ENCODE measurements at places on chromosomes 13 and 19.

DNA sequence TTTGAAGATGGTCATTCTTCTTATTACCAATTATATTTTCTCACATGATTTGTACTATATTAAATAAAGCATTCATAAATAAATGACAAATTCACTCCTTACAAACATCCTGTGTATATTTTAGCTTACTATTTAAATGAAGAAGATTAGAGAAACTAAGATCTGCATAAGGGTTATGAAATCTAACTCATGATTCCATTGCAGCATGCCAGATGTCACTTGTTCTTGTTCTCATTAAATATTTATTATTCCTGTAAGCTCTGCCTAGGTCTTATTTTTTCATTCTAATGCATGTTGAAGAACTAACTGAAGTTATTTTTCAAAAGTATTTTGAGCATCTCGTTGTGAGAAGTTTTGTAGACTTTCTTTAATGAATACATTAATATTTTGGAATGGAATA lies 18.3 kb downstream of the NUP58 start:
- DNase-seq = no peak

DNA sequence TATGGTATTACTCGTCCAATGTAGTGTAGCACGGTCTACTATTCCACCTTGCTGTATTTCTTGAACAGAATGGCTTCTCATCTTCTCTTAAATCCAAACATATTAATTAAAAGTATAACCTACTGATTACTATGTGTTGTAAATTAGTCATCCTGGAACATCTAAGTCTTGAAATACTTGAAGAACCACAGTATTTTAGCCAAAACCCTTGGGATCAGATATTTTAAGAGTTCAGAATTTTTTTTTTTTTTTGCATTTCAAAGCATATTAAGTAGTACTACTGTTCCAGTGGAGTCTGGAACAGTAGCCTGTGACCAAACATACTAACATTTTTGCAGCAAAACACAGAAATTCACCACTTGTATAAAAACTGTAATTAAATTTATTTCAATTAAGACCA lies 30.1 kb downstream of the ZC3H13 start:
- peak; percentile 17 for DNase-seq

GRCh38 chr19:19527371-19527656 lies 1.4 kb upstream of the YJEFN3 start:
- DNase-seq = no peak

- no peak for DNase-seq
These were observed 110.8 kb downstream of the RXFP2 start for GRCh38 chr13:31850041-31850555.

DNA sequence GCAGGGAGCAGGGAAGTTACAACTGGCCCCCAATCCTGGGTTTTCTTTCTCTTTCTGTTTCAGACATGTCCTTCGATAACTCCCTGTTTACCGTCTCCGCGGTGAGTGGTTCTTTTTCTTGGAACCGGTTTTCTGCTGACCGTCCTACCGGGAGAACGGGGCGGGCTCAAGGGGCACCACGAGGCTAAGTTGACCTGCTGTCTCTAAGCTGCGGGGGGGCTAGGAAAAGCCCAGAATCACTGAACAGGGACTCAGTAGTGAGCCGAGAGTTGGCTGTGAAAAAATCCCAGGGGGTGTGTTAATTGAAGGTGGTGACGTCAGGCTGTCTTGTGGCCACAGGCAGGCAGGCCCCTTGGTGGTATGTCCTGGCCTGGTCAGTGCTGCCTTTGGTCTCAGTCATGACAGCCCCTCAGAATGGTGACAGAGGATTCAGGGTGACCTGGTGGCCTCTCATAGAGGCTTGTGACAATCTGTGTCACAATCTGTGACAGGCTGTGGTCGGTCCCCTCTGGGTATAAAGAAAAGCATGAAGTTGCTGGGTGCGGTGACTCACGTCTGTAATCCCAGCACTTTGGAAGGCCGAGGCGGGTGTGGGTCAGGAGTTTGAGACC lies 8.1 kb upstream of the CARM1 start:
- DNase-seq = peak; percentile 48

DNA sequence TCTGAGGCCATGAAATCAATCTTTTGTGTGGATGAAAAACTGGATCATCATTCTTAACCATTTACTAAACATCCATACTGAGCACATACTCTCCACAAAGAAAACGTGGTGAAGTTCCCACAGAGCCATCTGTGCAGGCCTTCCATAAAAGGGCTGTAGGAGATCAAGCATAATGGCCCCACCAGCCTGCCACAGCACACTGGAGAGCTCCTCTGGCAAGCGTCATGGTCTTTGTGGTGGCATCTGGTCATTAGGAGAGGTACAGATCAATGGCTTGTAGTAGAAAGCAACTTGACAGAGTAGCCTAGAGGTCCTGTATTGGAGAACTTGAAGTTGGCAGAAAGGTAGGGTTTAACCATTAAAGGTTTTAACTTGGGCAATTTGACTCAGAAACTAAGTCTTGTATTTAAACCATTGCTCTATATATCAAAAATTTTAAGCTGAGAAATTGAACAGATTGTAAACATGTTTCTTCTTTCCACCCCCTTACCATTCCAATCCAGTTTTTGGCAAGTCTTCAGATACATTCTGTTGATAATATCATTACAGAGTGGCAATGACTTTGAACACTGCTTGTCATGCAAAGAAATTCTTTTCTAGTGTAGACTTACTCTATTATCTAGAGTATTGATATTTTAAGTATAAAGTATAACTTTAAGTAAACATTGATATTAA lies 128.3 kb downstream of the LMO7 start:
- no peak for DNase-seq

GRCh38 chr13:97914540-97914939 lies 38.9 kb upstream of the IPO5 start:
- DNase-seq = peak; percentile 29

DNA sequence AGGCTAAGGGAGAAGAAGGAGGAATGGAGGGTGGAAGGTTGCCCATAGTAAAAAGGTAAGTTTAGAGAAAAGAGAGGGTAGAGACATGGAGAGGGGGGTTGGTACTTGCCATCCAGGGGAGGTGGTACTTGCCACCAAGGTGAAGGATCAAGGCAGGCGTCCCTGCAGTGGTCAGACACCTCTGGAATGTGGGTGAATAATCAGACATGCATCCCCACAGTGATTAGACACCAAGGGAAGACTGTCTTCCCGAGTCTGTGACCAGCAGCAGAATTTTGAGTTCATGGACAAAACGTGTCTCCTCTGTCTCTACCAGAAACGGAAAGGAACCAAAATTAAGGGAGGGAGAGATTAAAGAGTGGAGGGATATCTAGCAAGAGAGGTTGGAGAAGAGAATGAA lies 27.1 kb upstream of the IGFL1 start:
- DNase-seq = no peak

DNA sequence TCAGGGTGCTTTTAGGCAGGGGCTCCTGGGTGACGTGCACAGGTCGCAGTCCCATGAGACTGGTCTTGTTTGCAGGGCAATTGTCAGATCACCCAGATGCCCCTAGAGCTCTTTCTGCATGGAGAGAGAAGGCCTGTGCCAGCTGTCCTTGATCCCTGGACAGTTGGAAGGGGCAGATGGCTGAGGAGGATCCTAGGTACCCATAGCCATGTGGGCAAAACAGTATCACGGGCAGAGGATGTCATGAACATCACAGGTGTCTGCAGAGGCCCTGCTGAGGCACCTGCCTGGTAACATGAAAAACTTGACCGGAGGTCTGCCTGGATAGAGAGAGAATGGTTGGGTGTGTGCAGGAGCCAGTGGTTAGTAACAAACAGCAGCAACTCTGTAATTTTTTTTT lies 99.3 kb downstream of the ZNF536 start:
- DNase-seq = no peak

DNA sequence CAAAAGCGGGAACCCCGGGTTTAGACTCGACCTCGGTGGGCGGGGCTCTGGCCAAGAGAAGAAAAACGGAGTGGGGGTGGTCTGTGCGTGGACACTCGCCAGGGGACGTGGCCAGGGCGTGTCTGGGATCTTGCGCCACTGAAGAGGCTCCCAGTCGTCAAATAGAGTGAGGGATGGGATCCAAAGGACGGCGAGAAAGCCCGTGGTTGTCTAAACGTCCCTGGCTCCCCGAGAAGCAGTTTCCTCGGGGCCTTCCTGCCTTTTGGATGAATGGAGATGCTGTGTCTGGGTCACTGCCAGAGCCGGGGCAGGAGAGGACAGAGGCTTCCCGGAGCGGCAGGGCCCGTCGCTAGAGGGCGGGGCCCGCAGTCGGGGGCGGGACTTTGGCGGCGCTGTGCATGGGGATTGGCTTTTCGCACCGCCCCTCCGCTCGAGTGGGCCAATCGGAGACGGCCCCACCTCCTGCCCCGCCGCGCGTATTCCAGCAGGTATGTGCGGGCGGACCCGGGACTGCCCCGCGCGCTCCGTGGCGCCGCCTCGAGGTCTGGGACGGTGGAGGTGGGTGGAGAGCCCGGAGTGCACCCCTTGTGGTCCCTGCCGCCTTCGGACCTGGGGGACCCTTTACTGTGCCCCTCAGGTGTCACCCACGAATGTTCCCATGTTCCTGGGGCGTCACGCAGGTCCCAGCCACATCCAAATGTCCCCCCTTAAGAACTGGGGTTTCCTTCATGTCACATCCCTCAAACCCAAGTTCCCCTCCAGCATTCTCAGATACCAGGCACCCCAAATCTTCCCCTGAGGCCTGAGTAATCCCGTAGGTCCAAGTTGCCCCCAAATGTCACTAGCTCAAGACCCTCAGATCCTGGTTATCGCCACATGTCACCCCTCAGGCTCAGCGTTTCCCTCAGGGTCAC lies 38.3 kb downstream of the ZSWIM4 start:
- peak; percentile 92 for DNase-seq

DNA sequence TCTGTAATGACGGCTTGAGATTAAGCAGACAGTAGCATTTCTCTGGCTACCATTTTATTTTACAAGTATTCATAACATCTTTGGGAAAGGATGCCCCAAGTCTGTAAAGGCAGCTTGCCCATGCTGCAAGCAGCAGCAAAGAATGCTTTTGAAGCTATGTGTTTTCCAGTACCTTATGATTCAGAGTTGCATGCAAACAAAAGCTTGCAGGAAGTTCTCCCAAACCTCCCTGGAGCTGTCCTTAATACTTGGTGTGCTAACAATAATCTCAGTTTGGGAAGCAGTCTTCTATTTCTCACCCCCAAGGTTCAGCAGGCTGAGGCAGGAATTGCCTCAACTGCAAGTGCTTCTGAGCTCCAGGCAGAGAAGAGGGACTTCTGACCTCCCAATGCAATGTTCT lies 60.8 kb downstream of the CCNA1 start:
- DNase-seq = no peak

DNA sequence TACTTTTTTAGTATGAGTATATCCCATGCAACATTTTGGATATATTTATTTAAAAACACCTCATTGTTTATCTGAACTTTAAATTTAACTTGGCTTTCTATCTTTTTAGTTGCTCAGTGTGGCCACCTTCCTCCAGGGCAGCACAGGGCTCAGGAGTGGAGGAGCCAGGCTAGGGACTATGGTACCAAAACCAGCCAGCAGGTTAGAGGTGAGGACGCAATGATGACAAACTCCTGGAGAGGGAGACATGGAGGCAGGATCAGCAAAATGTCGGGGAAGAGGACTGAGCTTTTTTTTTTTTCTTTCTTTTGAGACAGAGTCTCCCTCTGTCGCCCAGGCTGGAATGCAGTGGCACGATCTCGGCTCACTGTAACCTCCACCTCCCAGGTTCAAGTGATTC lies 29.6 kb upstream of the CALM3 start:
- DNase-seq = peak; percentile 32

- DNase-seq = no peak
These were observed 174.4 kb upstream of the SPRY2 start for GRCh38 chr13:80515296-80515695.

DNA sequence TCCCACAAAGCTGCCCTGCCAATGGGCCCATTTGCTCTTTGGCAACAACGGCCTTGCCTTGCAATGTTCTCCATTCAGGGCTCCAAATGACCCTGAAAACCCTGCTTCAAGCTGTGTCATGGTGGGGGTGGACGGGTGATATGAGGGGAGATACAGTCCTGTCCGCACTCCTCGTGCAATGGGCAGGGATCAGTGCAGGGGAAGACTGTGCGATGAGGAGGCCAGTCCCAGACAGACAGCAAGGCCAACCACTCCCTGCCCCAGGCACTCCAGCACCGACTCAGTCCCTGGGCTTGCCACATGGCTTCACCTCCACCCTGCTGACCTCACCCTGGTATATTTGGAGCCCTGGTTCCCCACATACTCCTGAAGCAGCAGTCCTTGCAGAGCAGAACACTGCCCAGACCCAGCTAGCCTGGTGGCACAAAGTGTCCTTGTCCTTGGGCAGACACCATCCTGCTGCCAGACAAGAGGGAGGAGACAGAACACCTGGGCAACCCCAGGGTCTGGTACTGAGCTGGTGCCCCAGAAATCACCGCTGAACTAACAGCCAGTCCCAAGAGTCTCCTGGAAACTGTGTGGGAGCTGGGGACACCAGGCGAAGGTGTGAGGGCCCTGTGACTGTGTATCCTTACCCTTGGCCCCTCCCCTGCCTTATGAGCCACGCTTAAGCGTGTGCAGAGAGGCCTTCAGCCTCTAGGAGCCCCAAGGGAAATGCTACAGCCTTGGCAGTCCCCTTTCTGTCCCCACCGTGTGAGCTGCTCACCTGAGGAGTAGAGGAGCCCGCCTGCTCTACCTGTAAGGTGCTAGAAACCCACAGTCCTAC lies 9.1 kb upstream of the SLC35E1 start:
- DNase-seq = no peak

- DNase-seq = peak; percentile 99
These were observed at the start of gene YIF1B for GRCh38 chr19:38315657-38316476. TSS of gene YIF1B (minus strand) at chr19:38315947. CDS start at chr19:38315917, 30 bp downstream.

- peak; percentile 54 for DNase-seq
These were observed 903 bp downstream of the PIN1 start for GRCh38 chr19:9836021-9836420.

DNA sequence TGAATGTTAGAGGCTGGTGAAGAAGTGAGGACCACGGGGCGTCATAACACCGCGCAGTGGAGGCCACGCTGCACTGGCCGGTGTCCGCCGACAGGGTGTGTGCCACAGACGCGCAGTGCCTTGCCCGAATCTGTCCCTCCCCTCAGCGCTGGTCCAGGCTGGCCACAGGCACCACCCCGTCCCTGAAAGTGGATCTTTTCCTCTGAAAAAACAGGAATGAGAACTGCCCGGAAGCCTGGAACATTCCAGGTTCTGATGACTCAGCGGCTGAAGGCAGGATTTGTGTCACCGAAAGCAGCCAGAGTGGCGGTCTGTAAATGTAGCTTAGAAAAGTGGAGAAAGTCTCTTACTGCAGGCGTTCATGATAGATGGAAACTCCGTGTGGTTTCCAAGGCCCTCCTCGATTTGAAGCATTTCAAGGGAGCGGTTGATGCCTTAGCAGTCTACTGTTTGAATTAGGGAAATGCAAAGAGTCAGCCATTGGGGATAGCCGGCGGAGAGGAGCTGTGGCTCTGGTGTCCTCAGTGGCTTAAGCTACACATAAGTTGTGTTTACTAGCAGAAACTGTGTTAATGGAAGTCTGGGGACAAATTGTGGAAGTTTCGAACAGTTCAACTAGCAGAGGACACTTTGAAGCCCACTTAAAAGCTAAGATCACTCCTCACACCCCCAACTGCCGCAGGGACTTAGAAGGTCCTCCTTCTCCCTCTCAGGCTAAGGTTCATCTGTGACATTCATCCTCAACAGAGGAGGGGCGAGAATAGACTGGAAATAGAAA lies 70.8 kb downstream of the NUFIP1 start:
- peak; percentile 89 for DNase-seq

Data from AG20443 (cell line).